NCI-H446 (cell line): ENCODE measurements at places on chromosomes 1 and 21.

DNA sequence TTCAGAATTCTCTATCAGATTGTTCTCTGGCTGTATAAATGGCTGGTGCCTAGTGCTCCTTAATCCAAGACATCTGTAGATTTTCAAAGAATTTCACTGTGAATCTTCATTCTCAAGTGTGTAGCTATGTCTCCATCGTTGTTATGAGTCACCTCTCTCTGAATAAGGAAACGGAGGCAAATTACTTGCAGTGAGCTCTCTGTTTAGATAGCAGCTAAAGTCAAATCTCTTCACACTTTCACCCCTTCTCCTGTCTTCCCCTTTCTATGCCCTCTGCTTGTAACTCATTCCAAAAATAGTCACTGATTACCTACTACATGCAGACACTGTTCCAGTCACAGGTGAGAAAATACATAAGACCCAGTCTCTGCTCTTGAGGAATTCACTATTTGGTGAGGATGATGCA lies 39.7 kb downstream of the CHML start:
- no peak for DNase-seq

GRCh38 chr1:12208271-12208670 lies 21.6 kb upstream of the VPS13D start:
- no peak for DNase-seq

DNA sequence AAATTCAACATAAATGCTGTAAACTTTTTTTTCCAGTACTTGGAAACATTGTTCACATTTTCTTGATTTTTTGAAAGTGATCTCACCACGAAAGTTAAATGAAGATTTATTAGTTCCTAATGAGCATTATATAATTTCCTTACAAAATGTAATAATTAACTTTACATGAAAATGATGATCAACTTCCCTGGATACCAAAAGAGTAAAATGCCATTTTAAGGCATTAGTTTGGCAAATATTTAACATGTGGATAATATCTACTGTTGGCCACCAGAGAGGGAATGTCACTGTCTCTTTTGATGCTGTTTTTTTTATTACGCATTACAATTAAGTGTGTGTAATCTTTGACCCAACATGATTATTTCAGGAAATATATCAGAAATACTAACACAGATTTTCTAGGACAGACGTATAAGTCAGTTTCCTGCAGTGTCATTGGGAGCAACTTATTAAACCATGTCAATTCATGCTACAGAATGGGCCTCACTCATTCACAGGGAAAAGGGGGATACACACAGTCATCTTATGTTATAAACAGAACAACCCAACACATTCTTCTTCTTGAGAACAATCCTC lies 903.9 kb upstream of the ADGRL2 start:
- DNase-seq: no peak

GRCh38 chr1:2632561-2633361 lies at the start of gene MMEL1:
MMEL1 (minus strand) TSS chr1:2633016; CDS start chr1:2629484, 3,532 bp downstream.
- no peak for DNase-seq

GRCh38 chr1:205572421-205572820 lies 59.4 kb downstream of the ELK4 start:
- no peak for DNase-seq
